ENCODE measurements at places on chromosomes 1 and 21.

- no peak for DNase-seq
Measured at GRCh38 chr1:101122452-101123166, 97.0 kb upstream of the DPH5 start.

- no peak for DNase-seq
Measured at GRCh38 chr1:109096120-109096519, 5.6 kb downstream of the TMEM167B start.

DNA sequence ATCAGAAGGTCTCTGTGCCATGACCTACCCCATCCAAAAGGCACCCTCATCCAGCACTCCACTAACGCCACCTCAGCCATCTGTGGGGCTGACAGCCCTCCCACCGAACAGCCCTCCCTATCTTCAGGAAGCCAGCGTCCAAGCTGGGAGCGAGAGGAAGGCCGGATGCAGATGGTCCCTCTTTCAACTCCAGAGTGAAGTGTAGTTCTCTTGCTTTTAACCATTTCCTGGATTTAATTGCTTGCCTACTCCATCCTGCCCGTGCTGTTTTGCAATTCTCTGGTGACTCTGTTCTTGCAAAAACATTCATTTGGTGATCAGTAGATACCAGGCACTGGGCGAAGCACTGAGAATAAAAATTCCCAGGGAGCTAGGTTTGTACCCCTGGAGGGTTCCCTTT lies 8.2 kb upstream of the DYRK1A start:
- DNase-seq, result no peak

DNA sequence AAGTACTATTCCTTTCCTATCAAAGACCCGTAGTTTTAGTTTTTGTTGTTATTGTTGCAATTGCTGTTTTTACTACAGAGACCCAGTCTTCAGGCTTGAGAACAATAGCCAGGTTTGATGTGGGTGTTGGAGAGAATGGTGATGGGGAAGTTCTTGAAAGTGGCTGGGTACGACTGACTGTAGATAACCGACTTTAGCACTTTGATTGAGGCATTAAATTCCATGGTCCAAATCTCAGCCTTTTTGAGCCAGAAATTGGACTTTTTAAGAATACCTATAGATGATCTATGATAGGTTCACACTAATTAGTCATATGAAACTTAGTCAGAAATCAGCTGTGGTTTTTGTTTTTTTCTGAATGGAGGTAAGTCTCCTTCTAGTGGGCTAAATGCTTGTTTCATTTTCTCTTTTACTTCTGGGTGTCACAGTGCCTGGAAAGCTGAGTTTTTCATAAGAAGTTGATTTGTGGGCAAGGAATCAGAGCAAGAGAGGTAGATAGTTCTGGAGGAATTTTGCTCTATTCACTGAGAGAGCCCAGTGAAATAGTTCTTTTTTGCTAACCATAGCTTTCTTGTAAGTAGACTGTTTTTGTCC lies 2.8 kb downstream of the PPIH start:
- no peak for DNase-seq

- DNase-seq, result peak; percentile 89
Measured at GRCh38 chr1:226125097-226125630, 61.4 kb downstream of the ACBD3 start.

- DNase-seq, result no peak
Measured at GRCh38 chr1:28122183-28122582, 33.8 kb upstream of the EYA3 start.

DNA sequence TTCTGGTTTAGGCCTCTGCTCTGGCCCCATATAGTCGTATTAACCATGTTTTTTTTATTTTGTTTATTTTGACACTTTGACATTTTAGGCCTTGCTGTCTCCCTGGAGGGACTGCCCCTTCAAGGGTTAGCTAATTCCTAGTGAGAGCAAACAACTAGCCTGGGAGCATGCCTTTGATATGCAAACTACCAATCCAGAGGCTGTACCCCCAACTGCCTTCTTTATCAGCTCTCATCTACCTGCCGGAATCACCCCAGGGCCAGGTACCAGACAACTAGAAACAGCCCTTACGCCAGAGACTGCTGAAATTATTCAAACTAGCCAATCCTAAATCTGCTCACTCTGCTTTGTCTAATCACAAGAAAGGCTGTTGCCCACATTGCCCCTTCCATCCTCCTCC lies 13.0 kb upstream of the ST6GALNAC5 start:
- no peak for DNase-seq

GRCh38 chr1:201327687-201328240 lies 44.5 kb downstream of the PKP1 start:
- no peak for DNase-seq
